Hippocampal formation (tissue), 2 donors: ENCODE measurements at places on chromosomes 16 and 17.

GRCh38 chr17:39648616-39649366 is 11.8 kb downstream of the STARD3 start:
- no peak for DNase-seq

DNA sequence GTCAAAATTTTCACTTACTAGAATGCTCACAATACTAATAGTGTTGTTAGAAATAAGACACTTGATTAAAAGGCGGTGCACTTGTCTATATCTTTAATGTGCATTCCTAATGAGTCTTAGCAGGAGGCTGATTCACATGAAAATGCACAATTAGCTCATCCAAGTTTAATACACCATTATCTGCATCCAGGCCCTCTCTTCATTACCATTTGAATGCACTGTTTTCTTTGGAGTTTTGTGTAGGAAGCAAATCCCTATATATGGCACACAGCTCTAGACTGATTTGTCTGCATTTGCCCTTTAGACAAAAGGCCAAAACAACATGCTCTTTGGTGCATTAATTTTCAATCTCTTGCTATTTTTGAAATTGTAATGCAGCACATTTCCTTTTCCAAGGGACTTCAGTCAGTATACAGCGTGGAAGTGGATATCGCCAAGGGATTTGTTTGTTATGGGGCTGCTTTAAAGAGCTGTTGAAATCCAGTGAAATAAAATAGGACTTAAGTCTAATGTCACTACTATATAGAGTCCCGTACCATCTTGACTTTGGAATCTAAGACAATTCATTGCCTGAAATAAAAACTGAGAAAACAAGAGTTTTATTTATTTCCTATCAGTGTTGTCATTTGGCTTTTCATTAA is 257.6 kb upstream of the CPHXL start:
- no peak for DNase-seq

- DNase-seq: peak; percentile 6
These were observed 7.3 kb downstream of the CACNA1H start for GRCh38 chr16:1159973-1160772.

- no peak for DNase-seq
These were observed 7.2 kb downstream of the USP7 start for GRCh38 chr16:8956265-8957062.

DNA sequence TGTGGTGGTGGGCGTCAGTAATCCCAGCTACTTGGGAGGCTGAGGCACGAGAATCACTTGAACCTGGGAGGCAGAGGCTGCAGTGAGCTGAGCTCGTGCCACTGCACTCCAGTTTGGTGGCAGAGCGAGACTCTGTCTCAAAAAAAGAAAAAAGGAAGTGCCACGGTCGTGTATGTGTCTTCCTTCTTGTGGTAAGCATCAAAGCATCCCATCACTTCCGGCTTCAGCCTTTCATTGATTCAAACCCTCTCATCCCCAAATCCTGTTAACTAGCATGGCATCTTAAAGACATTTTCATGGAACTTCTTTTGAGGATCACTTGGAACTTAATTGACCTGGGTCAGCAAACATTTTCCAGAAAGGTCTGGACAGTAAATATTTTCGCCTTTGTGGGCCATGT is 126.2 kb downstream of the CPPED1 start:
- DNase-seq: no peak

DNA sequence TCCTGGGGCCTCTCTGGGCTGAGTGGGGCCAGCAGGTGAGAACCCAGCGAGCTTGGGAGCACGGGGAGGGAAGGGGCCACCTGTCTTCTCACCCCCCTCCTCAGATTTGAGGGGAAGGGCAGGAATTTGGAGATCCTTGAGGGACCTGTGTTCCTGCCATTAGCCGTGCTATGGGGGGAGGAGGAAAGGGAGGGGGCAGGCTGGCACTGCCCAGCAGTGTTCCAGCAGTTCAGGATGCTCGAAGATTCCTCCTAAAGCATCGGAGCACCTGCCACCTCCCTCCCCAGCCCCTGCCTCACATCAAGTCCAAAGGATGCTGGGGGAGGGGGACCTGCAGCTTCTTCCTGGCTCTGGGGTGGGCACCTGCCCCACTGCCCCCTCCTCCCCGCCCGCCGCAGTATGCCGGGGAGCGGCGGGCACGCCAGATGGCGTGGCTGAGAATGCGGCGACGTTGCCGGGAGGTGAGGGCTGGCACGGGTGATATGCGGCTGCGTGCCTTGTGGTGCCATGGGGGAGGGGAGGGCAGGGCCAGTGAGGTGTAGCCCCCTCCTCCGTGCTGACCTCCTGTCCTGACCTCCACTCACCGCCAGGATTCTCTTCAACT is 4.7 kb upstream of the NEUROD2 start:
- no peak for DNase-seq

DNA sequence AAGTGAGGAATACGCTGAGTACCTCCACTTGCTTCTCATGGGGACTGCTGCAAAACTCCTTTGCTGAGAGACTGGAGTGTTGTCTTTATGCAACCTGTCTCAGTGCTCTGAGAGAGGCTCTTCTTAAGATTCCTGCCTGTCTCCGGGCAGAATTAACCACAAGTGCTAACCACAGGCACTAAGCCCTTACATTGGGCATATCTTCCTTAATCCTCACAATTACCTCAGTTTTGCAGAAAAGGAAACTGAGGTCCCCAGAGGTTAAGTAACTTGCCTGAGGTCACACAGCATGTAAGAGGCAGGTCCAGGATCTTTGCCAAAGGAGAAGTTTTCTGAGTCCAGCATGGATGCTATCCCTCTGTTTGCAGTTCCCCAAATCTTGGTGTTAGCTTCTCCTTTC is 86.0 kb downstream of the GP2 start:
- DNase-seq: no peak

DNA sequence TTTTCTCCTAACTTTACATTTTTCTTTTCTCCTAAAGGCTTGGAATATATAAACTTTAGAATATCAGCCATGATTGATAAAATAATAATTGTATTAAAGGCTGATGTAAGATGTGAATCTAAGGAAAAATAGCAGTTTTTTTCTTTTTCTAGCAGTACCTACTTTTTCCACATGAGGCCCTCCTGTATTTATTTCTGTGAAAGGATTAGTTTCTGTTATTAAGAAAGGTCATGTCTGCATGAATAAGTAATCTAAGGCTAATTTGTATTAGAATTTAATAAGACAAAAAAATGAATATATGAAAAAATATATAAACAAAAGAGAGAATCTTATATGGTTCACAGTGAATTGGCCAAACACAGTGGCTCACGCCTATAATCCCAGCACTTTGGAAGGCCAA is 85.3 kb downstream of the STXBP4 start:
- DNase-seq: no peak

- DNase-seq: no peak
These were observed 22.6 kb downstream of the NT5M start for GRCh38 chr17:17325816-17326215.

DNA sequence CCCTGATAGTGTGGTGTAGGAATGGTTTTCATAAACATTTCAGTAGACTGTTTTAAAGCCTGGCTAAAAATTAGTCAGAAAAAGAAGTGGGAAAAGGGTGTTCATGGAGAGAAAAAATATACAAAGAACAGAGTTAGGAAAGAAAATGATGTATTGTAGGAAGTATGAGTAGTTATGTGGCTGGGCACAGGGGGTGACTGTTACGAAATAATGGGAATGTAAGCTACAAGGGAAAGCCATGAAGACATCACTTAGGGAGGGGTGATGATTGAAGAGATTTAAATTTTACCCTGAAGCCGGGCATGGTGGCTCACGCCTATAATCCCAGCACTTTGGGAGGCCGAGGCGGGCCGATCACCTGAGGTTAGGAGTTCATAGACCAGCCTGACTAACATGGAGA is 55.3 kb downstream of the NUP88 start:
- no peak for DNase-seq
